ENCODE measurements at places on chromosomes 3 and 15.
A peak's percentile ranks its signal among the peaks of the same experiment; 100 is the strongest.

- DNase-seq: no peak
These were observed 16.6 kb downstream of the EAF1 start for GRCh38 chr3:15443826-15444524.

DNA sequence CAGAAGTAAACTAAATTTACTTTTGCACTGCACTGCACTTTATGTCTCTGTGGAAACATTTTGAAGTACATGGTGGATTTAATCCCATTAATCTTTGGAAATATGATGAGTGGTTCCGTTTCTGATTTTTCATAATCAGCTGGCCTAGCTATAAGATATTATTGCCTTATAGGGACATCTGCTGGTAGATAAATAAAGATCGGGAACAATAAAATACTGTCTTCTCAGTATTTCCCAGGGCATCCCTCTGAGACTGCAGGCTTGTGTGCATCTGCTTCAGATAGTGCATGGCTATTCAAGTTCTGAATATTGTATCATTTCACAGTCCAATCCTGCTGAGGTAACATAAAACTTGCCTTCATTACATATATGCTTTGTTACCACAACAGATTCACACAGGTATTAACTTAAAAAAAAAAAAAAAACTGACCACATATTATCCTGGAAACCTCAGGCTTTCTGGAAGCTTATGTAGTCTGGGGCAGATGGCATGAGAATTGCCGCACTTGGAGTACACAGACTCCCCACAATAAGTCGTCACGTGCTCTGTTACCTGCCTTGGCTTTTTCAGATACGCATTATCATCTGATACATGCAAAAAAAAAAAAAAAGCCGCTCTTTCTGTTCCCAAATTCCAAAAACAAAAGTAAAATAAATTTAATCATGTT is 330.8 kb upstream of the AGTR1 start:
- DNase-seq: no peak

DNA sequence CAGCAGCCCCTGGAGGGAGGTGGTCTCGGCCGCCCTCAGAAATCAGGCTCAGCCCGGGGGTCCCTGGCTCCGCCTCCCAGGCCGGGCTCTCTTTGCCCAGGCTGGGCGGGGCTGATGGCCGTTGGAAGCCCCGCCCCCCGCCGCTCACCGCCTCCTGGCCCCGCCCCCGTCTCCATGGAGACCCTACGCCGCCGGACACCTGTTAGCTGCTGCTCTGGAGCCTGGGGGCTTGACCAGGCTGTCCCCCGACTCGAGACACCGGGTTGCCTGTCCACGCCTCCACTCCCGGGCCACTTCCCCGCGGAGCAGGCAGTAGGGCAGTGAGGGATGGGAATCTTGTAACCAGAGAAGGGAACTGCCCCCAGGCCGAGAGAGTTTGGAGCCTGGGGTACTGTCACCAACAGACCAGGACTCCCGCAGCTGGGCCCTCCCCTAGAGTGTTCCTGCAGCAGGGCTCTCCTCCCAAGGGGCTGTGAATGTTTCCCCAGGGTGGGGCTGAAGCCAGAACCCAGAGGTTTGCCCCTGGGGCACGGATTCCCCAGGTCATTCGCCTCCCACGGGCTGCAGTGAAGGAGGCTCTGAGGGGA is 27.8 kb upstream of the RPL32 start:
- DNase-seq: peak; percentile 68

GRCh38 chr3:139032326-139033002 is 11.7 kb upstream of the PRR23B start:
- no peak for DNase-seq

DNA sequence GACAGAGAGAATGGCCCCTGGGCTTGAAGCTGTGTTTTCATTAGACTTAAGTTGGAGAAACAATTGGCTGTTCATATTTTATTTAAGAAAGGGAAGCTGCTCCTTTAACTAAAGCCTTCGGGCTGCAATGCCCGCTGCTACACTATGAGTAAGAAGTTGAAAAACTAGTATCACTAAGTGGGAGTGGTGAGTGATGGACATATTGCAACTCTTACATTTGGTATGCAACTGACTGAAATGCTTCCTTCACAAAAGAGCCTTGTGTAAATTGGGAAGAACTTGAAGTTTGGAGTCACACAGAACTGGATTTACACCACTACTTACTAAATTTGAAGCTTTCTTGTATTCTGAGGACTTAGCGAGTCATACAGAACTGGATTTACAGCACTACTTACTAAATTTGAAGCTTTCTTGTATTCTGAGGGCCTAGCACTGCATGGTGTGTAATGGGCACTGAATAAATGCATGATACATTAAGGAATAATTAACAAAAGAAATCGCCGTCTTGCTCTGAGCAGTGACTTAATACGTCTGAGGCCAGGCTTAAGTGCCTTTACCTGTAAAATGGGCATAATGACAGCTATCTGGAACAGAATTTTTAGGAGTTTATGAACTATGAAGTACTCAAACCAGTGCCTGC is 149.5 kb downstream of the RYR3 start:
- DNase-seq: no peak

DNA sequence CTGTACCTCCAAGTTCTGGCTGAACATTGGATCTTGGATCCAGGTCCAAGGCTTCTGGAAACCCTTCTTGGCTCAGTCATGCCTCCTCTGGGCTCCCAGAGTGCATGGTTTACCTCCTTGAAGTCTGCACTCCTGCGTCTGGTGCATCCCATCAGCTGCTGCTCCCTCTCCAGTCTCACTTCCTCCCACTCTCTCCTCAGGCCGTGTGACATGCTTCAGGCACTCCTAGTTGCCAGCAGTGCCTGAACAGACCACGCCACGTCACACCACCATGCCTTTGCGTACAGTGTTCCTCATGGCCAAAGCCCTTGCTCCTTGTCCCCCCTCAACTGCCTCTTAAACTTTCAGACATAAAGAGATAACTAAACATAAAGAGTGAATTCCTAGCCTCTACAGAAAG is 5.7 kb downstream of the GPR27 start:
- DNase-seq: no peak

- DNase-seq: no peak
These were observed 387.6 kb upstream of the CBLB start for GRCh38 chr3:106256249-106256957.

DNA sequence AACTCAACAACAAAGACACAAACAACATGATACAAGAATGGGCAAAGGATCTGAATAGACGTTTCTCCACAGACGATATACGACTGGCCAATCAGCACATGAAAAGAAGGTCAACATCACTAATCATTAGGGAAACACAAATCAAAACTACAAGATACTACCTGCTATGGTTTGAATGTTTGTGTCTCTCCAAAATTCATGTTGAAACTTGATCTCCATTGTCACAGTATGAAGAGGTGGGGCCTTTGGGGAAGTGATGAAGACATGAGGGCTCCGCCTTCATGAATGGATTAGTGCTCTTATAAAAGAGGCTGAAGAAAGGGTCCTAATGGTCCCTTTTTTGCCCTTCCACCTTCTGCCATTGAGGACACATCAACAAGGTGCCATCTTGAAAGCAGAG is 32.3 kb downstream of the ACAP2 start:
- DNase-seq: no peak

DNA sequence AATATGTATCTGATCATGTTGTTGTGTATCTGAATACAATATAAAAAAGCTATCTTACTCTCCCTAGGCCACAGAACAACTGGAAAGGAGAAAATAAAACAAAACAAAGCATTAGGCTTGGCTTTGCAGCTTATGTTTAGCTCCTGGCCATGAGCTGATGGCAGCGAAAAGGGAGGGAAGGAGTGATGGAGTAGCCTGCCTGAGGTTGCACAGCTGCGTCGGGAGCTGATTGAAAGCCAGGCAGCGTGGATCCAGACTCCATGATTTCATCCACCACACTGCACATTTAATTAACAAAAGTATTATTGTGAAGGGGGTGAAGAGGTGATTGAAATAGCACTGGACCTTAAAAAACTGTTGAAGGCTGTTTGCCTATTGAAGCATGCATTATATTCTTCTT is 212.2 kb downstream of the GABRG3 start:
- DNase-seq: no peak

- DNase-seq: no peak
These were observed 13.0 kb upstream of the PIGZ start for GRCh38 chr3:196981657-196982056.

GRCh38 chr3:105417525-105418289 is 51.0 kb downstream of the ALCAM start:
- no peak for DNase-seq

DNA sequence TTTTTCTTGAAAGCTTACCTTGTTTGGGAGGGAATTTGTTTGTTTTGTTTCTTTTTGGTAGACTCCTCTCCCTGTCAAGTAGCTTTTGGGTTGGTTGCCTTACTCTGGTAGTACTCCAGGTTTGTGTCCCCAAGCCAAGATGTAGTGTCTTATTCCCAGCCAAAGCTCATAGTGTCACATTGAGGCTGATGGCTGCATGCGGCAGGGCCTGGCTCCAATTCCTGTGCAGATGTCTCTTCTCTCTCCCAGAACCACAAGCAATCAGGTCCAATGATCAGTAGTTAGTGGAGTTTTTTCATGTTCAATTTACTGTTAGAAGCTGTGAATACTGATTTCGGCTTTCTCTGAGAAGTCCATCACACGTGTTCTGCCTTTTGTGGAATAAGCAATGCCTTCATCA is 221.1 kb upstream of the THBS1 start:
- DNase-seq: no peak

DNA sequence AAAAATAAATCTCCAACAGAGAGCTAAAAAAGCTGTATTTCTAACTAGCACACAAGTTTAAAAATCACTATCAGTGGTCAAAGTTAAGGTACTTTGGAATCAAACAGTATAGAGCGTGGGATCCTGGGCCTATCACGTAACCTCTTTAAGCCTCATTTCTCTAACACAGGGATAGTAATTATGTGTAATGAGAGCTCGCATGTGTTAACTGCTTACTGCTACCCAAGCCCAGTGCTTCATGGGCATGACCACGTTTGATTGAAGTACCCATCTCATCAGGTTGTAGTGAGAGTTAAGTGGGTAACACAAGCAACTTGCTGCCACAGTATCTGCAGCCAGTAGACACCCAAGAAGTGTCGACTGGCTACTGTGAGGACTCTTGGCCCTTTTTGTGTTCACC is 28.2 kb upstream of the NOX5 start:
- DNase-seq: no peak

DNA sequence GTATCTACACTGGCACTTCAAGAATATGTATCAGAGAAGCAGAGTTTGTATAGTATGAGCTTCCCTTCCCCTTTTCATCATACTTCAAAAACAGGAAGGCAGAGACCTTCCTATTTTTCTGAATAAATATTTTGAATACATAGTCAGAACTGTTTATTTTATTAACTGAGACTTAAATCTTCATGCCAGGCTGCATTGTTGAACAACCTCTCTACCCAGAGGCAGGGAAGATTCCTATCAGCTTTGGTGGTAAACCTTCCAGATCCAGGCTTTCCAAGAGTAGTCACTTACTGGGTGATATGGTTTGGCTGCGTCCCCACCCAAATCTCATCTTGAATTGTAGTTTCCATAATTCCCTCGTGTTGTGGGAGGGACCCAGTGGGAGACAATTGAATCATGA is 217.4 kb upstream of the ATP11B start:
- DNase-seq: no peak

DNA sequence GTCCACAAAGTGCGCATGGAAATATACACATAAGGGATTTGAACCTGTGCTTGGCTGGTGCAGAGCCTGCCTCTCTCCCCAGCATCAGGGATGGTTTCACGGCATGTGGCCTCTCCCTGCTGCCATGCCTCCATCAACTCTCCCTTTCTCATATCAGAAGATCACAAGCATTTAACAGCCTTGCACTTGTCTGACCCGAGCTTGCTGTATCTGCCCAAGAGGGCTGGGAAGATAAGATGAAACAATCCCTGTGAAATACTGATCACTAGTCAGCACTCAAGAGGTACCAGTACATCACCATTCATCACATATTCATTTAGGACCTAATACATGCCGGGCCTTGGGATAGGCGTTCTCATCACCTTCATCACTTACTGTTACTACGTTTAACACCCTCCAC is 107.6 kb upstream of the ARHGEF3 start:
- DNase-seq: no peak

DNA sequence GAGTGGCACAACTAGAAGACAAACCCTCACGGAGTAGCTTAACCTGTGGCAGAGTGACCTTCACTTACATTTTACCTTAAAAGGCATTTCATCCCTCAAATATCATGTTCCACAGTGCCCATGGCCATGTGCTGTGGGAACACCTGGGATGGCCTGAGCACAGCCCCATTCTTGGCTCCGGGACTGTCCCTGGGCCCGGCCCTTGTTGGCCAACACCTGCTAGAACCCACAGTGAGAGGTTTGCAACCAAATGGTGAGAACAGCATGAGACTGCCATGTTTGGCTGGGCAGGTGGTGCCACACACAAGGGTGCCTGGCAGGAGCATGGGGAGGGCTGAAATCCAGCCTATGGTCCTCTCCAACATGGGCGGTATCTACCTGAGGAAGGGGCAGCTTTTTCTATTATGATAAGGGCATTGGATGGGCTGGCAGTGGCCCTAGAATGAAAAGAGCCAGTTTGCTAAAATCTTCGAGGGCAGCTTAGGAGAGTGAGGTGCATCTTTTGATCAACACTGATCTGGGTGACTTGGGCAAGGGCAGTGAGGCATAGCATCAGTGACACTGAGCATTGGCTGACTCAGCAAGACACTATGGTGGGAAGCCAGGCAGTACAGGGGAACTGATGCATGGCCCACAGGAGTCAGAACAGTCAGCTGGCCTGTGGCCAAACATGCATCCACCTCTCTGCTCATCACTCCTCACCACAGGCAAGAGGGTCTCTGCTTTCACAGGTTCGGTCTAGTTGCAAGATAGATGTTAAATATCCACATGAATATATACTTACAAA is 53.9 kb downstream of the SYNM start:
- DNase-seq: no peak

GRCh38 chr3:101791778-101792177 is 12.8 kb downstream of the NXPE3 start:
- no peak for DNase-seq

- no peak for DNase-seq
These were observed 137.3 kb upstream of the GOLIM4 start for GRCh38 chr3:168233001-168233400.

Data from GM12891 (cell line).